ENCODE measurements at places on chromosomes 3 and 15.

DNA sequence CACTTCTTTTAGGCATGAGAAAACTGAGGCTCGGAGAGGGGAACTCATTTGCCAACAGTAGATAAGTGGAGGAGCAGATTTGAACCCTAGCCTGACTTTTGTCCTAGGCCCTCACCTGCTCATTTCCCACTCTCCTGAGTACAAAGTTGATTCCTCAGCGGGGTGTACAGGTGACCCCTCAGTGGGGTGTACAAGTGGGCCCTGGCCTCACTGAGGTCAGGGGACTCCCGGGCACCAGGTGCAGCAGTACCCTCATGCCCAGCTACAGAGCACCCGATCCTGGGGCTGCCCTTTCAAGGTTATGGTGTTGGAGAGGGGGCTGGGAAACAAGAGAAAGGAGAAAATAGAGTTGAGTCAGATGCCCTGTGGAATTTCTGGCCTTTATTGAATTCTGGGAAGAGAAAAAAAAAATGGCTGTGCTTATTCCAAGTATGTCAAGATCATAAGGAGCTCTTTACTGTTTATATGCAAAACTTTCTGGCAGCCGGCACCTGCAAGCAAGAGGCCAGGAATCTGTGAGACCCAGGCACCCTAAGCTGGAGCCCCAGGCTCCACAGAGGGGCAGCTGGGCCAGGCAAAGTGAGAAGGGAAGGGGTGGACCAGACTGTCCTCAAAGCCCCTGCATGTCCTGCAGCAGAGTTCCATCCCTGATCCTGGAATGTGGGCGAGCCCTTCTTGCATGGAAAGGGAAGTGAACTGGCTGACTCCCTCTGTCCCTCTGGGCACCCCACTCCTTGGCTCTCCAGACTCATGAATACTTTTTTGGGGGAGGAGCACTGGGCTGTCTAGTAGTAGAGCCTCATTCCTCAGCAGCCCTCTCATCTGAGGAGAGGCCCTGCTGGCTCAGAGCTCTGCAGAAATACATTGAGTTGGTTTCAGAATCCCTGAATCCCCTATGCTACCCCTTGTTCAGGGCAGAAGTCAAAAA lies 43.1 kb downstream of the AMOTL2 start:
- no peak for DNase-seq

- DNase-seq: peak; percentile 10
Observed at GRCh38 chr15:68930268-68931022, at the start of gene SPESP1. SPESP1 (plus strand) TSS chr15:68930525; CDS start chr15:68930654, 129 bp downstream.

DNA sequence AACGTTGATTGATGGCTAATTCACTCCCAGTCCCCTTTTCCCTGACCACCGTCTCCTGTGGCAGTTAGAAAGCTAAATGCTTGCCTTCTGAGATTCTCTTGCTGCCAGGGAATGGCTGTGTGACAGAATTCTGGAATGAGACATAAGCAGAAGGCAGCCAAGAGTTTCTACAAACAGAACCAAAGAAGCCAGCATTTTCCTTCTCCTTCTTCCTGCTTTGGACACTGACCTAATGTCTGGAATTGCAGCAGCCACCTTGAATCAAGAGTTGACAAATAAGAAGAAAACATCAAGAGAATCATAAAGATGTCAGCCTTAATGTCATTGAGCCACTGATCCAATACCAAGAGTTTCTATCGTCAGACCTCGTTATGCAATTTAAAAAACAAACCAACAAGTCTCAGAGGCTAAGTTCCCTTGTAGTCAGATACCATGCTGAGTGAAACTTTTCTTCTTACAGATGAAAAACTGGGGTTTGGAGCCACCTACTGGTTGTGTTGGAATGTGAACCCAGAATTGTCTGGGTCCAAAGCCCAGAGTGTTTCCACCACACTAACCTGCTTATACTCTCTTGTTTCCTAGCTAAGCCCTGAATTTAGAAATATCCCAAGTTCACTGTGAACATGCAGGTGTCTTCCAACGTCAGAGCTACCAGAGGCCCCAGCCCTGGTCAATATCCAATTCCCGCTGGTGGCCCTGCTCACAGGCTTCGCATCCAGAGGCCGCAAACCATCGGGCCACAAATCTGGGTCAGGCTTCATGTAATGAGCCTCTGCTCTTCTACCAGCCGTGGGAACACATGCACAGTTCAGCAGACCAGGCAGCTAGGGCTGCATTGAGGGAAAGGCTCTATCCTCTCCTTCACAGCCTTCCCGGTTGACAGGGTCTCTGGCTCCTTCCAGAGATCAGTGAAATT lies 42.5 kb downstream of the MCF2L2 start:
- DNase-seq: peak; percentile 39

DNA sequence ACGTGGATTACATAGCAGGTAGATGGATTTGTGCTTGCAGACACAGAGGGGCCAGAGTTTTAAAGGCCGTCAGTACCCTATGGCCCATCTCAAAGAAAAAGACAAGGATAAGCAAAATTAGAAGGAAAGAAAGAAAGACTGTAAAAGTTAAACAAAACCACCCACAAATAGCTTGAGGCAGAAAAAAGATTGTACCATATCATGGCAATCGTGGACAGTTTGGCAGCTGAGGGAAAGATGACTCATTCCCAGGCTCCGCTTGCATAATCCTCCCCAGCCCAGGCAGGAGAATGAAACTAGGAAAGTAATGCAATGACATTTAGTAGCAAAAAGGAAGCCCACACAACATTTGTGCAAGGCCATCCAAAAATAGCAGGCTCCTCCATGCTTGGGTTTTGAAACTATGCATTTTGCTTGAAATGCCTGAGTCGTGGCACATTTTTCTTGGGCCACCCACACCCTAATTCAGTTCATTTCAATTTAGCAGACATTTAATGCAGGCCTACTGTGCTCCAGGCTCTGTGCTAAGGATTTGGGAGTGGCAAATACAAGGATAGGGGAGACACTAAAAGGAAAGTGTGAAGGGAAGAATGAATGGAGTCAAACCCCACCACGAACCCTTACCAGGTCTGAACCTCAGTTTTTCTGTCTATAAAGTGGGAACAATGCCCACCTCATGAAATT lies 40.9 kb upstream of the SMAD3 start:
- peak; percentile 83 for DNase-seq

DNA sequence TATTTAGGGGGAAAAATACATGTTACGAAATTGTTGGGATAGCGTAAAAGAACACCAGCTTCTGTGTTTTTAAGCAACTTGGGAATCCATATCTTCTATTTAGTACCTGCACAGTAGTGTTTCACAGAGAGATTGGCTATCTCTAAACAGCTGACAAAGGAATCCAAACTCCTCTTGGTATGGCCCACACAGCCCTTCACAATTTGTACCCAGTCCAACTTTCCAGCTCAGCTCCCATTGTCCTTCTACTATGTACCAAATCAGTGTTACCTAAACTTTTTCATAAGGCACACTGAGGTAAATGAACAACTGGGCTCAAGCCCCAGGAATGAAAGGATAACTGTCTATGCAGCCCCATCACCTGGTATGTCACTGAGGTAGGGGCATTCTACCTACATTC lies 61.9 kb downstream of the TNIK start:
- DNase-seq: no peak

GRCh38 chr15:63466378-63467192 lies 37.8 kb upstream of the USP3 start:
- DNase-seq: no peak

DNA sequence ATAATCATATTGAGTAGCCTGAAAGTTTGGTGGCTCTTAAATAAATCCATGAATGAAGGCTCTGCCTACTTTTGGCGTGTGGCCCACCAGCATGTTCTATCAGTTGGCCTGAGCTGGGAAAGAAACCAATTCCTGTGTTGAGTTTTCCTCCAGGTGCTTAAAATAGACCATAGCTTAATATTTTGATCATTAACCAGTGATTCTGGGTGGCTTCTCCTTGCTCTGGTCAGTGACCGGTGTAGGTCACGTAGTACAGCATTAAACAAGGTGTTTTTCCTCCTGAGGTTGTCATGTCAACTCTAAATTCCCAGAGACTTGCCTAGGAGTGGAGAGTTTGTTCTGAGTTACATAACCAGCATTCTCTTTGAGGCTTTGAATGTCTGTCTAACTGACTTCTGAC lies 1.3 kb downstream of the HHLA2 start:
- no peak for DNase-seq

GRCh38 chr3:28343144-28343543 lies 5.4 kb upstream of the ZCWPW2 start:
- DNase-seq: no peak

GRCh38 chr3:73188707-73189106 lies 127.2 kb downstream of the EBLN2 start:
- DNase-seq: no peak

DNA sequence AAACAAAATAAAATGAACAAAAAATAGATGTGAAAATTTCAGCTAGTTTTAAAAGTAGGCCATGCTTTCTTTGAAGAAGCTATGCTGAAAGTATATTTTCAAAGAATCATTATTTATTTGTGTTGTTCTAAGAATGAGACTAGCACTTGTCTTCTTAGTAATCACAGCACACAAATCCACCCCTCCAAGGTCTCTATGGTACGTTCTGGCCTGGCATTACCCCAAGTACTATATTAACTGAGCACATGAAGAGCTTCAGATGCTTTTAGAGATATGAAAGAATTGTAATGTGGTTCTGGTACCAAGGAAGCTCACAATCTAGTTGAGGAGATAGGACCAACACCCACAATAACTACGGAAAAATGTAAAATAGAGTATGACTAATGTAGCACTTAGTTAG lies 416.5 kb downstream of the PLCL2 start:
- no peak for DNase-seq

DNA sequence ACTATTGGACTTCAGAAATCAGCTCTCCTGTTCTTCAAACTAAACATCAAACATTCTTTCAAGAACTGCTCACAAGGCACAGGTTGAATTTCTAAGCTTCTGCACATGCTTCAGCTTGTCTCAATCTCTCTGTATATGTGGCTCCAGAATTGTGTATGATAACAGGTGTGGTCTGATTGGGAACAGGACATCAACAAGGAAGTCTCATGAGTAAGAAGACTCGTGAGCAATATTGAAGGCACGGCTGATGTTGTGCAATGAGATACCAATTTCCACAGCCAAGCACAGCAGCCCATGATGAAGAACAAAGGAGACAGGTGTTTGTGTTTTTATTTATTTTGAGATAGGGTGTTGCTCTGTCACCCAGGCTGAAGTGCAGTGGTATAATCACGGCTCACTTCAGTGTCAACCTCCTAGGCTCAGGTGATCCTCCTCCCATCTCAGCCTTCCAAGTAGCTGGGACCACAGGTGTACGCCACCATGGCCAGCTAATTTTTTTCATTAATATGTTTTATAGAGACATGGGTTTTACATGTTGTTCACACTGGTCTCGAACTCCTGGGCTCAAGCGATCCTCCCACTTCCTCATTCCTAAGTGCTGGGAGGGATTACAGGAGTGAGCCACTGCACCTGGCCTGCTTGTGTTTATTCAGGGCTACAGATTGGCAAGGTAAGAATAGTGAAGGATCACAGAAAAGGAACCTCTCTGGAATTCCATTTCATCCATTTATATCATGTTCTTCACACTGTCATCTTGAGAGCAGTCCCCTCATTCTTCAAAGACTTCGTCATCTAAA lies 32.2 kb upstream of the ABHD17C start:
- no peak for DNase-seq

- DNase-seq: no peak
Observed at GRCh38 chr3:16474920-16475319, 38.6 kb downstream of the RFTN1 start.

GRCh38 chr3:191240486-191240885 lies 41.4 kb downstream of the OSTN start:
- DNase-seq: no peak

DNA sequence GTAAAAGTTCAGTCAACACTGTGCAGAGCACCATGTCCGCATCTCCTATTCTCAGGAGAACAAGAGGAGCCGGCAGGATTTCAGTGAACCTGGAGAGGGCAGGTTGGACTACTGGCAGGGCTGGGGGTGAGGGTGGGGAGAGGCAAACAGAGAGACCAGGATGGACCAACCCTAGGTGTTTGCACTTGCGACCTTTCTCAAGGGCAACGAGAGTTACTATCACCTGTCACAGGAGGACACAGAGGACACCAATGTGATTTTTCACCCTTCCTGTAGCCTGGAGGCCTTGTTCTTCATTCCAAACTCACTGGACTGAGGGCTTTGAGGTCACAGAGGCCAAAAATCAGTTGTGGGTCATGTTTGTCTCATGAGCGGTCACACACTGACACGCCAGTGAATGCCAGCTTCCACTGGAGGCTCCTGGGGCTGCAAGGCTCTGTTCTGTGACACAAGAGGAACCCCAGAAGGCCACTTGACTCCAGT lies 89.5 kb downstream of the CPN2 start:
- no peak for DNase-seq

DNA sequence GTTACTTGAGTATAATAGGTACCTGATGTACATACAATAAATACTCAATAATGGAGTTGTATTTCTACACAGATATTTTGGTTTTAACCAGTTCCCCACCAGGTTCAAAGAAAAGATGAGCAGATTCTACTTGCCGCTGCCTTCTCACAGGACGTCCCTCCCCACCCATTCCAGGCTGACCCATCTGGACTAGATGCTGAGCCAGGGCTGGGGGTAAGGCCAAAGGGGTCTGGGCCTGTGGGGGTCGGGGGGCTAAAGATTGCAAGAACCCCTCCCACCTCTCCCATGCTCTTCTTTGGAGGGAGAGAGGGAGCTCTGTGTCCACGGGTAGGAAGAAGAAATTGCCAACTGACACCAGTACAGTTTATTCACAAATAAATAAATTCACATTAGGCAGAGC lies 1.5 kb downstream of the MESP1 start:
- no peak for DNase-seq
